Bronchus fibroblast of lung (primary cell): ENCODE measurements at places on chromosomes 11 and 22. TPM values are rescaled to one million over a fixed set of nuclear protein-coding genes. Genes with fewer than 3 reads are reported as not detected.

SCGB2A2 gene
- not detected in 2 replicates for total RNA-seq

OLFML1 gene
- total RNA-seq, result 2.5 and 3.2 TPM in 2 replicates

MRGPRX3 gene
- not detected in 2 replicates for total RNA-seq

DNAJB13 gene
- total RNA-seq, result not detected in 2 replicates

PRODH gene
- not detected in 2 replicates for total RNA-seq

PIM3 gene
- 38.2 and 39.8 TPM in 2 replicates for total RNA-seq

PDGFD gene
- total RNA-seq, result 1.2 and 1.8 TPM in 2 replicates

SLC25A18 gene
- total RNA-seq, result 0.15 and 0.17 TPM in 2 replicates

NRGN gene
- total RNA-seq, result 6.6 and 7.1 TPM in 2 replicates
